Hematopoietic multipotent progenitor cell treated with erythropoietin and hydrocortisone succinate and interleukin-3 and kit ligand, for 8 days (in vitro differentiated cells): ENCODE measurements at places on chromosomes 1 and 21.

DNA sequence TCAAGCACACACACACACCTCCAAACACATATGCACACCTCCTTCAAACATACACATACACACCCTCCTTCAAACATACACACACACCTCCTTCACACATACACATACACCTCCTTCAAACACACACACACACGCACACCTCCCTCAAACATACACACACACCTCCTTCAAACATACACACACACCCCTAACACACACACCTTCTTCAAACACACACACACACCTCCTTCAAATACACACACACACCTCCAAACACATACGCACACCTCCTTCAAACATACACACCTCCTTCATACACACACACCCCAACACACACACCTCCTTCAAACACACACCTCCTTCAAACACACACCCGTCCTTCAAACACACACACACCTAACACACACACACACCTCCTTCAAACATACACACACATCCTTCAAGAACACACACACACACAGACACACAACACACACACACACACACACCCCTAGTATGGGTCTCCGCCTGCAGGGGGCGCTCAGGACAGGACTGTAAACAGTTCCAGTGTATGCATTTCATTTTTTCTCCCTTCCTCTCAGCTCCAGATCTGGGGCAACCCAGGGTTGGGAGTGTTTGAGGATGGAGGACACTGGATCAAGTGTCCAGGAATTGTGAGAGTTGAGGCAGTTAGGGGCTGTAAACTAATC, 12.1 kb downstream of the LGR6 start:
- no peak for DNase-seq

- DNase-seq = no peak
These were observed 14.1 kb downstream of the NTRK1 start for GRCh38 chr1:156874572-156875340.

DNA sequence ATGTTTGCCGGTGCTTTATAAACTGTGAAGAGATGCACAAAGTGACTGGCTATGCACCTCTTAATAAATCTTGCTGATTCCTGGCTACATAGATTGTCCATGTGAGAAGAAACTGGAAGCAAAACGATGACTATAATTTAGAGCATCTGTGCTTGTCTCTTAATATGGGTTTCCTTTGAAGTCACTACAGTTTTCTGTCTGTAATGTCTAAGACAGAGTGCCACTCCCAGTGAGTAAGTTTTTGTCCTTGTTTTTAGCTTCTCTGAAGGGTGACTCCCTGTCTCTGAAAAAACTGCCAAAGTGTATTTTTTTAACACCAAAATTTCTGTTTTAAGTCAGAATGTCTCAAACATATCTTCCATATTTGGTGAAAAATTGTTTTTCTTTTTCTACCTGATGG, 175.1 kb downstream of the FASLG start:
- DNase-seq = no peak

GRCh38 chr21:42847051-42847707, 32.2 kb downstream of the WDR4 start:
- DNase-seq = no peak

DNA sequence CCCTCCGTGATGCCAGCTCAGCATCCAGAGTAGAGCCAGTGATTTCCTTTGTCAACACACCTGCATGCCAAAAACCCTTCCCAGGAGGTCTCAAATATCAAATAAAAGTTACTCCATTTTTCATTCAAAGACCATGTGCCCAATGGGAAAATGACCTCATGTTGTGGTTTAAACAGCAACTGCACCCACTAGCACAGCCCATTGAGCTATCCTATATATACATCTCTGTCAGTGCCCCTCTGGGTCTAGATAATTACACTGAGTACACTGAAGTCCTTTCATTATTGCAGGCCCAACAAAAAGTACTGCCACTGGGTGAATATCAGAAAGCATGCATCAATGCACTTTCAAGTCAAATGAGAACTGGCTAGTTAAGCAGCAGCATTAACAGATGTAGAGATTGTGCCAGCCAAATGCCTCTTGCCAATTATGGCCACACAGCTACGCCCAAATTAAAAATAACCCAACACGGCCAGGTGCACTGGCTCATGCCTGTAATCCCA, 117.7 kb downstream of the SLC45A1 start:
- DNase-seq = no peak

DNA sequence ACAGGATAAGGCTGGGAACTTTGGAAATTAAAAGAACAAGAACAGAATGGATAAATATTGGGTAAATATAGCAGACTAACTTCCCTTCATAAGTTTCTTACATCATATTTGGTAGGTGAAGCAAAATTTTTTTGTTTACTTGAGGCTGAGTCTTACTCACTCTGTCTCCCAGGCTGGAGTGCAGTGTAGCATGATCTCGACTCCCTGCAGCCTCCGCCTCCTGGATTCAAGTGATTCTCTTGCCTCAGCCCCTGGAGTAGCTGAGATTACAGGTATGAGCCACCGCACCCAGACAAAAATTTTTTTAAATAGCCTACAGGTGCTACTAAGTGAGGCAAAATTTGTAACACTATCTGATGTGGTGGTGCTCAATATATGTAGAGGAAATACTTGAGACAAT, 50.7 kb downstream of the TM2D1 start:
- DNase-seq = no peak

DNA sequence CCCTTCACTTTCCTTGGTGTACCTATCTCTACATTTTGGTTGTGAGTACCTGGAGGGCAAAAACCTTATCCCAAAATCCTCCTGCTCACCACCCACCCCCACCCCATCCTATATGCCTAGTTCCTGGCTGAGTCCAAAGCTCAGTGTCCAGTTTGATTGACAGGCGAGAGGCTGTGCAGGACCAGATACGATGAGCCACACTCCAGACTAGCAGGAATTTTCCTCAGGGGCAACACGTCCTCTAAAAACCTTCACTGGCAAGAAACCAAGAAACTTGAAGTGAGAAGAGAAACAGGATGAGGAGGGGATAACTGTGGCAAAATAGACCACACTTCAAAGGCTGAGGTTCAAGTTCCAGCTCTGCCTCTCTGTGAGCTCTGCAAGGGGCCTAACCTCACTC, 1.1 kb upstream of the SLAMF8 start:
- DNase-seq = no peak

DNA sequence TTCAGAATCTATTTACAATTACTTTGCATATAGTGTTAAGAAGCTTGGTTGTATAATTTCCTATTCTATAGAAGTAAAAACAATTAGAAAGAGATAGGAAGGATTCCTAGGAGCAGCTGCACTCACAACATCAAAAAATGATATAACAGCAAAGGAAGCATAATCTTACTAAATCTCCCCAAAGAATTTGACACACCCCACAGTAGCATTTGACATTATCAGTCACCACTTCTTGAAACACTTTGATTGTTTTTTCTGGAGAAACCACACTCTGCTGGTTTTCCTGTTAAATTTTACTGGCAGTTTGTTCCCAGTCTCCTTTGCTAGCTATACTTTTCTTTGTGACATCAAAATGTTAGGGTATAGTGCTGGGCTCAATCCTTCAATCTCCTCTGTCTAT, 100.8 kb upstream of the KIAA1614 start:
- no peak for DNase-seq

- no peak for DNase-seq
These were observed 70.2 kb upstream of the OLIG2 start for GRCh38 chr21:32955311-32956060.

DNA sequence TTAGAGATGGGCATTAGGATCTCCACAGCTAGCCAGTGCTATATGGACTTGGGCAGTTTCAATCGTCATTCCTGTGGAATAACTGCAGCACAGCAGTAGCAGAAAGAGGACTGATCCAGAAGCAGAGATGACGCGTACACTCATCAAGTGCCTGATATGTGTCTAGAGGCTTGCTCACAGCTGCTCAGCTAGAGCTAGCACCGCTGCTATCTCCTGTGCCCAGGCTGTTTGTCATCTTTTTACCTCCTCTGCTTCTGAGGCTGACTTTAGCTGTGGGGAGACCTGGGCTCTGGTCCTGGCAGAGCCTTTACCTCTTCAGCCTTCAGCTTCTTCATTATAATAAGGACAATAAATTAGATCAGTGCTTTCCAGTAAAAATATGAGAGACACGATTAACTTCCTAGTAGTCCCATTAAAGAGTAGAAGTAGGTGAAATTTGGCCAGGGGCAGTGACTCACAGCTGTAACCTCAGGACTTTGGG, 5.3 kb downstream of the TENT5C start:
- DNase-seq = peak; percentile 95
